ENCODE measurements at places on chromosomes 4 and X. TPM values are rescaled to one million over a fixed set of nuclear protein-coding genes. Genes with fewer than 3 reads are reported as not detected.

DNA sequence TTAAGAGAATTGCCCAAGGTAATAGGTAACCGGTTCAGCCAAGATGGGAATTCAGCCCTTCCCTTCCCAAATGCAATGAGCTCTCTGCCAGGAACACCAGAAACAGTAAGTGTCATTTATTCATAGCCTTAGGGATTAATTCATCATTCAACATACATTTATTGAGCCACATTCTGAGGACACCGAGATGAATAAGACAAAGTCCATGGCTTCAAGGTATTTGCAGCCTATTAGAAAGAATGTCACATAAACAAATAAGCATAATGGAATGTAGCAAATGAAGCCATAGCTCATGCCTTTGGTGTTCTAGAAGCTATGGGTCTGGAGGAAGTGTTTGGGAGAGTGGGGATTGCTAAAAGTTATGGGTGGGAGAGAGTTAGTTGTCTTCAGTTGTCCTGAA is 6.3 kb upstream of the TAB3 start:
- no peak for DNase-seq

Gene RTL5
- total RNA-seq: 1.1 TPM

GRCh38 chr4:87092389-87093141 is 127.9 kb downstream of the KLHL8 start:
- no peak for DNase-seq

DNA sequence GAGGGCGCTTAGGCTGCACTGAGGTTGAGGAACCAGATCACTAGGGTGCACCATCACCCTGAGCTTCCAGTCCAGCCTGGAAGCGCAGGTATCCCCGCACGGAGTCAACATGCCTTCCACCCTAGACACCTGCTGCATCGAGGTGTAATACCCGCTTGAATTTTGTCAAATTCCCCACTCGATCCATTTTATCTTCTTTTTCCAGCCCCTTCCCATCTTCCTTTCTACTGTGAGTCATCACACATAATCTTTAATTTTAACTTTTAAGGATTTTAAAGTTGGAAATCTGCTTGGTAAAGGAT is 821 bp downstream of the PLK4 start:
- no peak for DNase-seq

- DNase-seq: no peak
Measured at GRCh38 chrX:43949669-43950068, 23.5 kb downstream of the NDP start.

- no peak for DNase-seq
Measured at GRCh38 chrX:7194606-7195005, 46.7 kb upstream of the PUDP start.

Gene ASB12
- total RNA-seq: not detected

GRCh38 chrX:18036394-18036793 is 175.3 kb upstream of the RAI2 start:
- no peak for DNase-seq

- DNase-seq: no peak
Measured at GRCh38 chr4:56742080-56742871, 61.2 kb upstream of the HOPX start.

DNA sequence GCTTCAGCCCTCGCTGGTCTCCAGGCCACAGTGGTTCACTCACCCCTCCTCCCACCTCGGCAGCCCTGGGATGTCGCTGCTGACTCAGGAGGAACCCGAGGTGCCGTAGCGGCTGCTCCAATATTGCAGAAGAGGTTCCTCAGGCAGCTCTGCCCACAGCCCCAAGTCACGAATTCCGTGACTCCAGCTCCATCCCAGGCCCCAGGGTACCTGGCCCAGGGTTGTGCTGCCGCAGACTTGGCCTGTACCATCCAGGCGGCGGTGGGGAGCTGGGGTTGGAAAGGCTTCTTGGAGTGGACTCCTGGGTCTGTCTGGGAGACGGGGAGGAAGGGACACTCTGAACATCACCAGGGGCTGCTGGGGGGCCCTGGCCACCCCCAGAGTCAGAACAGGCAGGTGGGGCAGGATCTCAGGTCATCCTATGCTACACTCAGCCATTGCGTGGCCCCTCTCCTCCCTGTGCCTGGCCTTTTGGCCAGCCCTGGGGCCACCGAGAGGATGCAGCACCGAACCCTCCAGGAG is 728 bp upstream of the HGFAC start:
- DNase-seq: no peak

DNA sequence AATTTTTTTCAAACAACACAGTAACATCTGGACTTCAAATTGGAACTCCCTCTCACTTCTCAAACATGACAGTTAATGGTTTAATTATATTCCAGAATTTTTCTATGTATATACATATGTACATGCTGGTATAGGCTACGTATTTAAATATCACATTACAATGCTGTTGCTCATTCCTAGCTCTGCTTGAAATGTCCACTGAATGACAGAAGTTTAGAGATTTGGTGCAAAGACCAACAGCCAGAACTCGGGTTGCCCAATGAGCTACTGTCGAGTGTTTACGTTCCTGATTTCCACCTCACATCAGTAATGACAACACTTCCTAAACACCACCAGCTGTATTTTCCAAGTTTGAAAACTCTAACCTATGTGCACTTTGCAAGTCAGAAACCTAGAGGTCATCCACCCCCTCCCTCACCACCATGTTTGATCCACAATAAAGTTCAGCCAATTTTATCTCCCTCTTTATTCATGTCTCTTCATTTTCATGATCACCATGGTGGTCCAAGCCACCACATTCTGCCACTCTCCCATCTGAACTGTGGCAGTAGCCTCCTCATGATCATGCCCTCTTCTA is 49.3 kb upstream of the RPL34 start:
- DNase-seq: no peak

Gene PAGE5
- not detected for total RNA-seq

- DNase-seq: no peak
Measured at GRCh38 chr4:161249779-161250440, 913.9 kb downstream of the FSTL5 start.

- DNase-seq: no peak
Measured at GRCh38 chrX:152886716-152887115, 11.2 kb upstream of the ZNF185 start.
